ENCODE measurements at places on chromosomes 5 and 9.
A peak's percentile ranks its signal among the peaks of the same experiment; 100 is the strongest.

DNA sequence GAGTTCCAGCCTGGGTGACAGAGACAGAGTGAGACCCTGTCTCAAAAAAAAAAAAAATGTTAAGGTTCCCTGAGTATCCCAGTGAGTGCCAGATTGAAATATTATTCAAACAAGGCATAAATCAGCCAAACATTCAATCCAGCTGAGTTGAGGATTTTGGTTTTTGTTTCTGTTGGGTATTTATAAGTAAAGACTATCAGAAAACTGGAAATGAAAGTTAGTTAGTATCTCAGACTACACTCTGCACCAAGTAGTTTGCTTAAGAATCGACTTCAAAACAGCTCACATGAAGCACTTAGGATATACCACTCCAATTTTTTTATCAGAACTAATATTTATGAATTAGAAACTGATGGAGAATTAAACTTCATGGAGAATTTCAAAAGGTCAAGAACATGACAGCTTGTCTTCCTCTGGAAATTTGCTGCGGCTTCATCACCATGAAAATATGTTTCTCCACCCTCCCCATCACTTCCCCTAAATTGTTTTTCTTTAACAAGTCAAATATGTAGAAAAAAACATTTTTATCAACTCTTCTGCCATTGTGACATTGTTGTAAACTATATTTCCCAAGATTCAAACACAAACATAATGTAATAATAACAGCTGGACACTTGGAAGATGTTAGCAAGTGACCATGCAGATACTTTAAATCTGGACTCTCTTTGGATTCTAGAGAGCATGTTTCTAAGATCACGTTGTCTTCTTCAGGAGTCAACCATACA, 110.0 kb upstream of the PTGER4 start:
- DNase-seq = no peak

DNA sequence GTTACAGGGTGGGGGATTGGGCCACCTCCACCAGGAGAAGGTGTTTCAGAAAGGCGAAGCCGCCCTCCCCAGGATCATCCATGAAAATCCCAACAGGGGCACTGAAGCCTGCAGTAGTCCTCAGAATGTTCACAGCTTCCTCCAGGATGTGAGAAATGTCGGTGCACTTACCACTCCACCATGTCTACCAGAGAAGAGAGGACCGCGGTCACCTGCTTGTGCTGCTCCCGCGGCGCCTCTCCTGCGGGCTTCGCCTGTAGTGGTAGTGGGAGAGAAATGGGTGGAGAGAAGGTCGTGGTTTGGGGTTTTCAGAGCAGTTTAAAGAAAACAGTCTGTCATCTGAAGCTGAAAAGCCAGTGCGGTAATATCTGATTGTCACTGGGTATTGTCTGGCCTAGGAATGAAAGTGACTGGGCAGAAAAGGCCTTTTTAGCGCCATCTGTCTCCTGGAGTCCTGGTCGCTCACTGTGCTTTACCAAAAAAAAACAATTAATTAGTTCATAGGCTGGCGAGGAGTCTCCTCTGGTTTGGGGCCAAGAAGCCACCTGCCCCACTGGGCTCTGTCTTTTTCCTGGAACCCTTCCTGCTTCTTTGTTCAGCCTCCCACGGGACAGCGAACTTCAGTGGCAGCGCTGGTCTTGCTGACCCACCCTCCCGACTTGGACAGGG, 23.0 kb upstream of the PPP1R26 start:
- no peak for DNase-seq

DNA sequence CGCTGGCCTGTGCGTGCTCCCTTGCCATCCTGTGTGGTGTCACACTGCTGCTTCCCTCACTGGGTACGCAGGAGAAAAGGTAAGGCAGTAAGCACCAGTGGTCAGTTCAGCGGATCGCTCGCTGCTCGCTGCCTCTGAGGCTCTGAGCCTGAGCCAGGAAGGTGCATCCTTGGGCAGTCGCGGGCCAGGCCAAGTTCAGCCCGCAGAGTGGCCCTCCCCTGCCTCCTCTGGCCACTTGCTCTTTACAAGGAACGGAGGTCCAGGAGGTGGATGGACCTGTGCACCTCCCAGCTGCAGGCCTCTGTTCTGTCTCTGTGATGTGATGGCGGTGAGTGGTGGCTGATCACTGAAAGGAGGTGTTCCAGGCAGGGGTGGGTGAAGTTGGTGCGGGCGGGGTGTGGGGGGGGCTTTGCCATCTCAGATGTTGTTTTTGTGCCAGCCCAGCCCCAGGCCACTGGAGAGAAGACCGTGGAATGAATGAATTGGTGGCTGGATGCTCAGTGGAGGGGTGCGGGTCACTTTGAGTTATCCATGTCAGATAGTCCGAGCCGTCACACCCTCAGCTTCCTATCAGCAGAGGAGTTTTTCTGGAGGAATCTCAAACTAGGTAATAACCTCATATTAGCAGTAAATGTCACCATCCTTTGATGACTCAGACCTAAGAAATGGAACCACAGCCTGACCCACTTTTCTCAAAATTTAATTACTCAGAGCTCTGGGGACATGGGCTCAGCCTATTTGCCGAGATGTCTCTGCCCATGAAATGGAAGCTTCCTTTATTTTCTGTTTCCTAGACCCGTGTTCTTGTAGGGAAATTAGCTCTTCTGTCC, 7.3 kb downstream of the COL5A1 start:
- peak; percentile 12 for DNase-seq

GRCh38 chr5:6659941-6660684, 26.9 kb downstream of the SRD5A1 start:
- no peak for DNase-seq

DNA sequence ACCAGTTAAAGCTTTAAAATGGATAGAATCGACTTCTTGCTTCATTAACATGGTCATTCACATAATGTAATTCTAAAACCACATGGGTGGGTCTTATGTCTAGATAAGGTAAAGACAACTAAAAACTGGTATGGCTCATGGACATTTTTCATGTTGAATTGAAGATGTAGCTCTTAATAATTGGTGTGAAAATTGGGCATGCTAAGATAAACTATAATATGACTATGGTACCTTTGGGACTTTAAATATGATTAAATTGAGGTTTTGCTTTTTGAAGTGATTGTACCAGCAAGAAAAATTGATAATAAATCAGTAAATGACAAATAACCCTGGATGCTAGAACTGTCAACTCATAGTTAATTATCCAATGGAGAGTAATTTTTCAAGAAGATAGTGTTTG, 710.7 kb upstream of the PTPRD start:
- DNase-seq = no peak

- no peak for DNase-seq
Observed at GRCh38 chr5:155512329-155512728, 498.8 kb downstream of the KIF4B start.

DNA sequence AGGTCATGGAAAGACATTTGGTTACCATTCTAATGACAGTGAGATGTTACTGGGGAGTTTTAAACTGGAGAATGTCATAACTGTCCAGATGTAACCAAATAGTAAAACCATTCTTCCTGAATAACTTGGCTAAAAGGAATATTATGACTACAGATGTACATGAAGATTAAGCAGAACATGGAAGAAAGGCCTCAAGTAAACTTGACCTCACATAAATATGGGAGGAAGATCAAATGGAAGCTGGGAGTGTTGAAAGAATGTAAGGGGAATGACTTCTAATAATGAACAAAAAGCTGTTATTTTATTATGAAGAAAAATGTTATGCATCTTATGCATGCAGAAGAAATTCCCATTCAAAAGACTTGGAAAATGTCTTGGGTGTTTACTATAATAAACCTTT, 107.7 kb upstream of the CDKN2B start:
- DNase-seq = no peak

- DNase-seq = peak; percentile 23
Observed at GRCh38 chr5:143427122-143427735, 23.7 kb upstream of the NR3C1 start.
